ENCODE measurements at places on chromosomes 3 and 15.

GRCh38 chr15:31304751-31305365 lies 21.8 kb upstream of the KLF13 start:
- DNase-seq: no peak

GRCh38 chr3:27714146-27714526 lies 8.0 kb downstream of the EOMES start:
- no peak for DNase-seq

- peak; percentile 6 for DNase-seq
These were observed 9.7 kb downstream of the EOMES start for GRCh38 chr3:27712136-27713077.

- DNase-seq: no peak
These were observed 94.1 kb downstream of the SENP2 start for GRCh38 chr3:185680231-185680630.

- no peak for DNase-seq
These were observed 211.4 kb upstream of the ROPN1 start for GRCh38 chr3:124203292-124203691.

Measured in cortex of kidney (tissue), 1 donor.